ENCODE measurements at places on chromosomes 3 and 15. TPM values are rescaled to one million over a fixed set of nuclear protein-coding genes. Genes with fewer than 3 reads are reported as not detected.

WDR93 gene
- not detected for total RNA-seq

KLHL6 gene
- 0.41 TPM for total RNA-seq

PIERCE2 gene
- 1.6 TPM for total RNA-seq

SLC12A1 gene
- not detected for total RNA-seq

CFAP44 gene
- 1.7 TPM for total RNA-seq

GHSR gene
- not detected for total RNA-seq

ADAM10 gene
- 40.8 TPM for total RNA-seq

C2CD4B gene
- total RNA-seq = 3.9 TPM

FBXW12 gene
- not detected for total RNA-seq

MBNL1 gene
- total RNA-seq = 327 TPM

ARHGAP31 gene
- 29.9 TPM for total RNA-seq

OCA2 gene
- total RNA-seq = 0.31 TPM

ACTR8 gene
- total RNA-seq = 23.7 TPM

DOCK3 gene
- total RNA-seq = 2.7 TPM

DNA sequence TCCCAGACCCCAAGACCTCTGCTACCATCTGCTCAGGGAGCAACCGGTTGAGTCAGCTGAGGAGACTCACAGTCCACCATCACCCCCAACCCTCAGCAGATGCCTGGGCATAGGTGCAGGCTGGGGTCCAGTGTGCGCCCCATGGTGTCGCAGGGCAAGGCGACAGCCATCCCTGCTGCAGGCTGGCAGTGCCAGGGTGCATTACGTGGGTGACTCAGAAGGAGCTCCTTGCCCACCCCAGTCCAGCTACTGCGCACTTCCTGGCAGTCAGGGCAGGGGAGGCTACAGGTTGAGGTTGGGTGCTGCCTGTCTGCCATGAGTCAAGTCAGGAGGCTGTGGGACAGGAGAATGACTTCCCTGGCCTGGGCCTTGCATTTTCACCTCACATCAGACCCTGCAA lies 33.5 kb downstream of the RASGRF1 start:
- DNase-seq = no peak

GRCh38 chr15:45458746-45459403 lies 63.7 kb downstream of the SLC30A4 start:
- peak; percentile 83 for DNase-seq

- peak; percentile 59 for DNase-seq
Observed at GRCh38 chr3:71629711-71630110, 46.2 kb upstream of the FOXP1 start.

DNA sequence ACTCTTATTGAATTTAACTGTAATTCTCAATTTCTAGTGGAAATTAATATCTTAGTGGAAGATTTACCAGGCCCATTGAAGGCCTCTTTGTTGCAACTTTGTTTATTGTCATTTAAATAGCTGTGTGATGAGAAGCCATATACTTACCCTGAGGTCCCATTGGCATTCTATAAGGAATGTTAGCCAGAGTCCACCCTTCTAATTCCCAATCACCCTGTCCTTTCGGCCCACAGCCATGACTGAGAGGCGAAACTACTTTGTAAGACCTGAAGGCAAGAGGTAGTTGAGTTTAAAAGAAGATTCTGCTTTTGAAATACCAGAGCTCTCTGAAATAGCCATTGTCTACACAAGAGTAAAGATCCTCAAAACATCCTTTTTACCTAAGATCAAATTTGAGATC lies 290.5 kb upstream of the RARB start:
- no peak for DNase-seq

- no peak for DNase-seq
Observed at GRCh38 chr3:152581951-152582350, 253.0 kb upstream of the P2RY1 start.

DNA sequence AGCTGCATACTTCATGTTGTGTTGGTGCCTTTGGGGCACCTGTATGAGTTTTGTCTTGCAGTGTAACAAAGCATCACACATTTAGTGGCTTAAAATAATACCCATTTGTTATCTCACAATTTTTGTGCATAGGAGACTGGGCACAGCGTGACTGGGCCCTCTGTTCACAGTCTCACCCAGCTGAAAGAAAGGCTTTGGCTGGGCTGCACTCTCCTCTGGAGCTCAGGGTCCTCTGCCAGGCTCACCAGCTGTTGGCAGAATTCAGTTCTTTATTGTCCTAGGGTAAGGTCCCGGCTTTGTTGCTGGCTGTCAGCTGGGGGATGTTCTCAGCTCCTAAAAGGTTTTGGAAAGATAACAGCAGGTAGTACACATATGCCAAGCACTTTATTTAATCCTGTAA lies 263.3 kb downstream of the CLSTN2 start:
- DNase-seq = no peak

- no peak for DNase-seq
Observed at GRCh38 chr3:196513697-196514349, 1.3 kb downstream of the SMCO1 start.

DNA sequence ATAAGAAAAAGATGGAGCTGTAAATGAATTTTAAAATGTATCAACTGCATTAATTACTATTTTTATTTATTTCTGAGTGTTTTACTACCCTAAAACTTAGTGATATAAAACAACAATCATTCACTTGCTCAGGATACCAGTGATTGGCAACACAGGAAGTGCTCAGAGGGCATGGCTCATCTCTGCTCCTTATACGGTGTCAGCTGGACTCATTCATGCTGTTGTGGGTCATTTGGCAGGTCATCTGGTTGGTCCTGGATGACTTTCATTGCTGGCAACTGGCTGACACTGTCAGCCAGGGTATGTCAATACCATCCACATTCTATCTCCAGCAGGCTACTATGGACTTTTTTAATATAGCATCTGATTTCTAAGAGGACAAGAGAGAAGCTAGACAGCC lies 689.6 kb upstream of the NECTIN3 start:
- no peak for DNase-seq

DNA sequence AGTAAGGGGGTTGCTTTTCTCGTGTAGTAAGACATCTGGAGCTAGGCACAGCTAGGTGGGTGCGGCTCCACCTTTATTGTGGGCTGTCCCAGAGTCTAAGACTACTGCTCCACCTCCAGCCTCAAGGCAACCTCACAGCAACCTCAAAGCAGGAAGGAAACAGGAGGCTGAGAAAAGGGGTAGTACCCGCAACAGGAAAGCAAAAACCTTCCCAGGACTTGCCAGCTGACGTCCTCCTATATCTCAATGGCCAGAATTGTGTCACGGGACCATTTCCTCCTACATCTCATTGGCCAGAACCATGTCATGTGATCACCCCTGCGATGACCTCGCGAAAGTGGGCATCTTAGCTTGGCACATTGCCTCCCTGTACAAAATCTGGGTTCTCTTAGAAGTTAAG lies 4.3 kb upstream of the GPR160 start:
- DNase-seq = no peak

GRCh38 chr3:126134219-126134975 lies 46.0 kb downstream of the ALDH1L1 start:
- DNase-seq = peak; percentile 68

- DNase-seq = no peak
Observed at GRCh38 chr3:40557575-40558161, 32.9 kb downstream of the ZNF621 start.

DNA sequence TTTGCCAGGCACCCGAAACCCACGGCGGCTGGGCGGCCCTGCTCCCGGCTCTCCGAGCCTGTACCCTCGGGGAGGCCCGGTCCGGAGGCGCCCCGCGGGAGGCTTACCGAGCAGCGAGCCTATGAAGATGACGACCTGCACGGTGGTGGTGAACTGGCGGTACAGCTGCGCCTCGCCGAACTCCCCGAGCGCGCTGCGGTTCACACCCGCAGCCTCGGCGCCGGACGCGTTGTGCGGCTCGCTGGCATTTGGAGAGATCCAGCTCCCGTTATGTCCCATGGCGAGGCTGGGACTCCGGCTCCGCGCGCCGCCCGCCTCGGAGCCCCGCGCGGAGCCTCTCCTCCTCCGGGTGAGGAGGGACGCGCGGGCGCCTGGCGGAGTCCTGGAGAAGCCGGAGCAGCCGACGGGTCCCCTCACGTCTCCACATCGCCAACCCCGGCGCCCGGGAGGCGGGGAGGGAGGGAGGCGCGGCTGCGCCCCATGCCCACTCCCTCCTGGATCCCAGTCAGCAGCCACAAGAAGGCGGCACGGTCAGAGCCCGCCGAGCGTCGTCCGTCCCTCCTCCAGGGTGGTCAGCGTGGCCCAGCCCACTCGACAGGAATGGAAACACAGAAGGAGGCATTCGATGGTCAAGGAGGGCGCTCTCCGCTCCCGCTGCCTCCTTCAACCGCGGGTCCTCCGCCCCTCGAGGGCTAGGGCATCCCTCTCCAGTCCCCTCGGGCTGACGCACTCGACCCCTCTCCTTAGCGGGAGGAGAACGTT lies at the start of gene GPR176:
TSS of gene GPR176 (minus strand) at position 519 of the 762 bp plus-strand sequence. CDS start at position 279, 240 bp downstream.
- no peak for DNase-seq

DNA sequence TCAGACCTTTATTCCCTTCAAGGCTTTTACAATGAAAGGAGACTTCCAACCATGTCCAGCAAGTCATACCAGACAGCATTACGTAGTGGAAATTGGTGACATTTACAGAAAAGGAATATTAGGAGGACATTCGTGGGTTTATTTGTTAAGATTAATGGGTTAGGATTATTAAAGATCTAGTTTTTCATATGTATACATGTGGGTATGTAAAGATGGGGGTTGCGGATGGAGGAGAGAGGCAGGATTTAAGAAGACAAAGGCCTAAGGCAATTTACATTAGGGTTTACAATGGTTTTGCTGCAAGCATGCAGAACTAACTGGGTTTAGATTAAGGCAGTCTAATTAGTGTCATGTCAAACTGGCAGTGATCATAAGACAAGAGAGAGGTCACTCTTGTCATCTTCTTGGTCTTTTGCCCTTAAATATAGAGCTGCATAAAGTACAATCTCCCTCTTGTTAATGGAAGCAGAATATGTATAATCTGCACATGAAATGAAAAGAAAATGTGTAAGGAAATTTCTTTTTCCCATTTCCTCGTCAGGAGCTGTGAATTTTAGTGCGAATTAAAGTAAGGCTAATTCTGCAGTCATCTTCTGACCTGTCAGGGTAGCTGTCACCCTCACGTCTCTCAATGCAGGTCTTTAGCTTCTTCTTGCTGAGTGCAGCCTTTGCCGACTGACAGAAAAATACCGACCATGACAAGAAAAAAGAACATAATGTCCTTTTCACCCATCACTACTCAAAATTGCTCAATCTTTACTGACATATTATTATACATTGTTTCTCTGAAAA lies 258.9 kb upstream of the MEIS2 start:
- no peak for DNase-seq

GRCh38 chr15:74490339-74490689 lies 29.4 kb upstream of the UBL7 start:
- DNase-seq = no peak

GRCh38 chr3:101836652-101837598 lies 12.4 kb upstream of the NFKBIZ start:
- DNase-seq = no peak

DNA sequence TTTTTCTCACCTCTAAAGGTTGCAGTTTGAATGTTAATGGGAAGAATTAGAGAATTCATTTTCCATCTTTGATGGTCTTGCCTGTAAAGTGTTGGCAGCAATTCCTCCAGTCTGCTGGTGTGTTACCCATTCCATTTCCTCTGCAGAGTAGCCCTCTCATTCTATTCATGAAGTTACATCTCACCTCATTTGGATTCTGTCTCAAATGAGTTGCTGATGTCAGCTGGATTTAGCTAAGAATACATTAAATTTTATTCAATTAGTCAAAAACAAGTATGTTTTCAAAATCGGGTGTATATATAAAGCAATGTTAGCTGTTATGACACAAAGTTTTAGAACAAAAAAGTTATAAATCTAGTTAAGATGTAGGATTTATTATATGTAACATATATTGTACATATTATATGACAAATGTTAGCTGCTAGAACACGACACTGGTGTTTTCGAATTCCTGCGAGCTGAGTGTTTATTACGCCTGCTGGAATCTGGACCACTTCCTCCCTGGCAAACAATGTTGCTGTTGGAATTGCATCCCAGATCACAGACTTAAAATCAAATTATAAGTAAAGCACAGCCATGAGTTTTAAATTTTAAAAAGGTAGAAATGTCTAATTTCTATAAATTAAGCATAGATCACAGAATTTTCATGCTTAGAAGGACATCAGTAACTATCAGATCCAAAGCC lies 516.2 kb downstream of the OCA2 start:
- no peak for DNase-seq

GRCh38 chr3:124396339-124396950 lies 333.8 kb upstream of the UMPS start:
- no peak for DNase-seq

GRCh38 chr3:141089339-141090152 lies 38.4 kb downstream of the SPSB4 start:
- DNase-seq = no peak

DNA sequence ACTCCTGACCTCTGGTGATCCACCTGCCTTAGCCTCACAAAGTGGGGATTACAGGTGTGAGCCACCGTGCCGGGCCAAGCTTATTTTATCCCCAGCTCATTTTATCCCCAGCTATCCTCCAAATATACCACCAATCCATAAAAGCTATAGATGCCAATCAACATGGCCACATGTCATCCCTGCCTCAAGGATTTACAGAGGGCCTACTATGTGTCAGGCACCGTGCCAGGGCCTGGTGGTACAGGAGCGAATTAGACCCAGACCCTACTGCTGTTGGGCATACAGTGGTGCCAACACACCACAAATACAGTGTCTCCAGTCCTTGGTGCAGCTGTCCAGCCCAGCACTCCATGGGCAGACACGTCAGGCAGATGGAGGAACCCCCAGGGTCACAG lies 73.4 kb downstream of the SCN5A start:
- DNase-seq = no peak

DNA sequence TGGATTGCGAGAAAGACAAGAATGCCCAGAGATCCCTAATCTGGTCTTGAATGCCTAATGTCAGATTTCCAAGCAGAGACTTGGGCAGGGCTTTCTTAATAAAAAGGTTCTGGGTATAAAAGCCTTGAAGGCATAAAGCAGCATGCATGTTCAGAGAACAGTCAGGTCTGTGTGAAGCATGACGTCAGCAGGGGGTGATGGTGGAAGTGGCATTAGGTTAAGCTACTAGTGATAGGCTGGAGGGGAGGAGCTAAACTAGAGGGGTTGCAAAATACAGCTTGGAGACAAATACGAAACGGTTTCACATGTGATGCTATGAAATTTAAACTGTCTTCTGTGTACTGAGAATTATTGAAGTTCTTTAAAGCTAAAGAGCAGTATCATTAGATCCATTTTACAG lies 125.6 kb downstream of the VPS8 start:
- no peak for DNase-seq

DNA sequence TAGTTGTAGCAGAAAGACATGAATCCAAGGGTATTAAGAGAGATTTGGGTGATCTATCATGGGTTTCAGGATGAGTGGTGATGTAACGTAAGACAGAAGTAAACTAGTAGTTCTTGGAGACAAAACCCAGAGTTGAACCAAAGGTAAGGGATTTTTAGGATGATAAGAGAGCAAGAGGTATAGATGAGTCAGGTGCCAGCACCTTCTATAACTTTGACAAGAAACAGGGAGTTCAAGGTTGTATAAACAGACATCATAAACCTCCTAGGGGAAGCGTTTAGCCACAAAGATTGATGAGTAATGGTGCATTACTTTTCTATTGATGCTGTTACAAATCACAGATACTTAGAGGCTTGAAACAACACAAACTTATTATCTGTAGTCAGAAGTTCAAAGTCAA lies 447.3 kb upstream of the ARHGEF26 start:
- no peak for DNase-seq

- DNase-seq = no peak
Observed at GRCh38 chr15:98195796-98196195, 235.3 kb downstream of the ARRDC4 start.

GRCh38 chr3:7166460-7166859 lies 305.5 kb downstream of the GRM7 start:
- DNase-seq = no peak

- no peak for DNase-seq
Observed at GRCh38 chr3:23704298-23704697, 101.5 kb upstream of the UBE2E1 start.

- DNase-seq = no peak
Observed at GRCh38 chr15:63491979-63492378, 12.4 kb upstream of the USP3 start.
